Caco-2 (cell line): ENCODE measurements at places on chromosomes 16 and 17. TPM values are rescaled to one million over a fixed set of nuclear protein-coding genes. Genes with fewer than 3 reads are reported as not detected.

Gene AIPL1
- not detected in 2 replicates for total RNA-seq

Gene TBC1D28
- not detected in 2 replicates for total RNA-seq

Gene COQ7
- 15.7 and 17.3 TPM in 2 replicates for total RNA-seq

Gene KCNJ12
- total RNA-seq = 0.07 and 0.14 TPM in 2 replicates

- no peak overlapping the region for H3K27ac ChIP-seq
- no peaks in the 10 kb centered on the region for H3K36me3 ChIP-seq
- H3K4me3 ChIP-seq = no peak overlapping the region
- DNase-seq = no peak
These were observed 326.7 kb downstream of the CDH13 start for GRCh38 chr16:82953517-82953916.

DNA sequence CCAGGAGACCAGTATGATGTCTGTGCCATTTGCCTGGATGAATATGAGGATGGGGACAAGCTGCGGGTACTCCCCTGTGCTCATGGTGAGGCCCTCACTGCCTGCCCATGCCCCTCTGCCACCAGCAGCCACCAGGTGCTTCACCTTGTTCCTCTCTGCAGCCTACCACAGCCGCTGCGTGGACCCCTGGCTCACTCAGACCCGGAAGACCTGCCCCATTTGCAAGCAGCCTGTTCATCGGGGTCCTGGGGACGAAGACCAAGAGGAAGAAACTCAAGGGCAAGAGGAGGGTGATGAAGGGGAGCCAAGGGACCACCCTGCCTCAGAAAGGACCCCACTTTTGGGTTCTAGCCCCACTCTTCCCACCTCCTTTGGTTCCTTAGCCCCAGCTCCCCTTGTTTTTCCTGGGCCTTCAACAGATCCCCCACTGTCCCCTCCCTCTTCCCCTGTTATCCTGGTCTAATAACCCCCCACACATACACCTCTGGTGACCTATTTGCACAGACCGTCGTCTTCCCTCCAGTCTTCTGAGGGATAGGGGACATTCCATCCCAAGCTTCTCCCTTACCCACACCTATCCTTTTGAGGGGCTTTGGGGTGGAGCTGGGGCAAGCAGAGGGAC is 3.7 kb downstream of the PFN1 start:
- H3K27ac ChIP-seq = peak overlapping the region; percentile 12
- H3K27me3 ChIP-seq = no peaks in the 10 kb centered on the region
- H3K4me1 ChIP-seq = 0 out of 2 replicates have a peak, but pooled peaks cover 7% of the 10 kb centered on the region
- H3K36me3 ChIP-seq = no peaks in the 10 kb centered on the region; the same call in 1 of the 2 replicates
- H3K4me3 ChIP-seq = no peak overlapping the region

GRCh38 chr16:89261691-89262563 is 44.4 kb downstream of the ZNF778 start:
- H3K27me3 ChIP-seq = no peaks in the 10 kb centered on the region
- 0 out of 2 replicates have a peak, but pooled peaks cover 4% of the 10 kb centered on the region for H3K4me1 ChIP-seq
- H3K4me3 ChIP-seq = no peak overlapping the region
- H3K27ac ChIP-seq = no peak overlapping the region
- peaks cover 3% of the 10 kb centered on the region for H3K36me3 ChIP-seq

DNA sequence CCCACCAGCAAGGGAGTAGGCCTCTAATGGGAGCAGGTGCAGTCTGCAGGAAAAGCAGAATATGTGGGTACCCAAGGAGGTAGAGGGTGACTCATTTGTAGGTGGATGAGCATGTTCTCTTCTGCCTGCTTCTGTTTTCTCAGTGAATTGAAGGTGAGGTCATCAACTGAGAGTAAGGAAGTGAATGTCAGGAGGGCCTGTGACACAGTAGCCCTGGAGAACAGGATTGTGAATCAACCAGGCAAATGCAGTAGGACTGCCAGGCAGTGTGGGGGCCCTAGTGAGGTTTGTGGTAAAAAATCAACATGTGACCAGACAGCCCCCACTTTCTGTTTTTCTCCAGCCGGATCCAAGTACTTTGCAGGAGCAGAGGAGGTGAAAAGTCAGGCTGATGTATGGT is 150.5 kb upstream of the SOX9 start:
- H3K4me1 ChIP-seq = 0 out of 2 replicates have a peak, but pooled peaks cover 7% of the 10 kb centered on the region
- no peak overlapping the region for H3K27ac ChIP-seq
- H3K27me3 ChIP-seq = no peaks in the 10 kb centered on the region
